ENCODE measurements at places on chromosomes 1 and 21. TPM values are rescaled to one million over a fixed set of nuclear protein-coding genes. Genes with fewer than 3 reads are reported as not detected.

- no peaks in the 10 kb centered on the region for H3K4me1 ChIP-seq
- H3K4me3 ChIP-seq: no peak overlapping the region
- no peaks in the 10 kb centered on the region for H3K36me3 ChIP-seq
- H3K27me3 ChIP-seq: no peaks in the 10 kb centered on the region
Observed at GRCh38 chr1:106995970-106996369, 60.5 kb upstream of the PRMT6 start.

Gene HES3
- total RNA-seq: not detected

DNA sequence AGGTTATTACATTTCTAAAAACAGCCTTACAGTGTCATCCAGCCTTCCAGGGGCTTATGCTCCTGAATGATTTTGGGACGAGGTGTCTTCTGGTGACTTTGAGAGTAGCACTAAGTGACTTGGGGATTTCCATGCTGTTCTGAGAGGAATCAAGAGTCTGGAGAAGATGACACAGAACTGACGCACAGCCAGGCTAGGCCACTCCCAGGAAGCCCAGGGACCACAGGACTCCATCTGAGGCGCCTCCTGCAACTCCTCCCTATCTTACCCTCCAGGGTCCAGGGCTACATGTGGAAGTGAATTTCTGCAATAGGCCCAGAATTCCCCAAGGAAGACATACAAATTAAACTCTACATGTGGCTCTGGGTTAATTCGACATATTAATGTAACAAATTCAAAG lies 92.5 kb downstream of the SLC25A24 start:
- DNase-seq: no peak
- no peak overlapping the region for H3K4me3 ChIP-seq
- no peaks in the 10 kb centered on the region for H3K36me3 ChIP-seq
- H3K27ac ChIP-seq: no peak overlapping the region
- H3K27me3 ChIP-seq: no peaks in the 10 kb centered on the region
- no peaks in the 10 kb centered on the region for H3K4me1 ChIP-seq

DNA sequence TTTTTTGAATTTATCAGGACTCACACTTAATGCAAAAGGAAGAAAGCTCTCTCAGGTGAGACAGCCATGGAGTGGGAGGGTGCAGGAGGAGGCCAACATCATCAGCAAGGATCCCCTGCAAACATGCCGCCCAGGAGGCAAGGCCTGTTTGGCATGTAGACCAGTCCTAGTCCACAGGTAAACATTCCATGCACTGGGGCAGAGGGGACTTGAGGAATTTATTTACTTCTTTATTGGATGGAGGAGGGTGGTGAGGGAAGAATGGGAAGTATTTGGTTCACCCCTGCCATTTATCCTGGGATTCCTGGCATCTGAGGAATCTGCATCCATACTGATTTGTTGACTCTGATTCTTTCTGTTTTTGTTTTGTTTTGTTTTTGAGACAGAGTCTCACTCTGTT lies 1.5 kb upstream of the UQCRHL start:
- no peaks in the 10 kb centered on the region for H3K36me3 ChIP-seq
- H3K4me3 ChIP-seq: no peak overlapping the region
- no peaks in the 10 kb centered on the region for H3K4me1 ChIP-seq
- no peak for DNase-seq

DNA sequence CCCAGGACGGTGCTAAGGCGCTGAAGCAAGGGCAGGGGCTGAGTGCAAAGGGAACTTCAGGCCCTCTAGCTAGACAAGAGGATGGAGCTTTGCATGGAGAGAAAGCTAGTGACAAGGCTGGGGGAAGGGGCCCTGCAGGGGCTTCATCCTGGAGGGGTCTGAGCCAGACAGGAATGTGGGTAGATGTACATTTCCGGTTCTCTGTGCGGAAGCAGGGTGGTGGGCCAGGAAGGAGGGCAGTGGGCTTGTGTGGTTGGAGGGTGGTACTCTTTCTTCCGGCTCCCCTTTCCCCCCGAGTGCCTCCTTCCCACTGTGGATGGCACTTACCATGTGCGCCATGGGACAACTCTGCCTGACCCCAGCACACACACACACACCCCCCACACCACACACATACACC lies 1.5 kb downstream of the KISS1 start:
- H3K36me3 ChIP-seq: no peaks in the 10 kb centered on the region
- H3K27ac ChIP-seq: no peak overlapping the region
- no peak overlapping the region for H3K4me3 ChIP-seq
- H3K4me1 ChIP-seq: peaks cover 37% of the 10 kb centered on the region
- no peak for DNase-seq
- no peaks in the 10 kb centered on the region for H3K27me3 ChIP-seq

DNA sequence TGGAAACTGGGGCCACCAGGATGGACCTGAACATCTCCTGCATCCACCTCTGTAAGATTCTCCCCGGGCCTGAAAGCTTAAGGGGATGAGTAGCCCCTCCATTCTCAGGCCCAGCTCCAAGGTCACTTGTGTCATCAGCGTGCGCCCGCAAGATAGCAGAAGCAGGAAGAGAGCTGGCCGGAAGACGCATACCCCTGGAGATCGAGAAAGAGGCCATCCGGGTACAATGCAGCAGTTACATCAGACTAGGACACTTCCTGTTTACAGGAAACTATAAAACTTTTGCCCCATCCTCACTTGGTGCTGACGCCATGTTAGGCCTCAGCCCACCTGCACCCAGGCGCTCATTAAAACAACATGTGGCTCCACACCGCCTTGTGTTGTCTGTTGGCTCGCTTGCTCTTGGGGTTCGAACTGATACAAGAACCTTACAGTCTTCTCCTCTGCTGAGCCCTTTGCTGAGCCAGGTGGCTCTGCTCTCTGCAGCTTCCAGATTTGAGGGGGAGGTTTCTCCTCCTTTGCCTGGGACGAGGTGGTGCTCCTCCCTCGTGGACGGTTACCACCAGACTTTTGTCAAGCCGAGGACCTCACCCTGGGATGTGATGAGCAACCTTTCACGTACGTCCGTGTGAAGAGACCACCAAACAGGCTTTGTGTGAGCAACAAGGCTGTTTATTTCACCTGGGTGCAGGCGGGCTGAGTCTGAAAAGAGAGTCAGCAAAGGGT lies 277.5 kb upstream of the C1orf174 start:
- H3K27ac ChIP-seq: no peak overlapping the region
- no peak overlapping the region for H3K4me3 ChIP-seq
- no peaks in the 10 kb centered on the region for H3K36me3 ChIP-seq
- no peaks in the 10 kb centered on the region for H3K4me1 ChIP-seq
- no peak for DNase-seq
- no peaks in the 10 kb centered on the region for H3K27me3 ChIP-seq

Gene TMEM50B
- 16.8 TPM for total RNA-seq

All from psoas muscle (tissue), 8 donors.